Right cardiac atrium (tissue), 5 donors: ENCODE measurements at places on chromosomes 7 and 10. TPM values are rescaled to one million over a fixed set of nuclear protein-coding genes. Genes with fewer than 3 reads are reported as not detected.

Gene DOCK4
- 15.7 TPM for total RNA-seq

Gene AASS
- total RNA-seq = 14.3 TPM

Gene NPC1L1
- 0.08 TPM for total RNA-seq

Gene HABP2
- not detected for total RNA-seq

Gene C10orf105
- total RNA-seq = 0.36 TPM
